Foreskin fibroblast (primary cell): ENCODE measurements at places on chromosomes 4 and X.

DNA sequence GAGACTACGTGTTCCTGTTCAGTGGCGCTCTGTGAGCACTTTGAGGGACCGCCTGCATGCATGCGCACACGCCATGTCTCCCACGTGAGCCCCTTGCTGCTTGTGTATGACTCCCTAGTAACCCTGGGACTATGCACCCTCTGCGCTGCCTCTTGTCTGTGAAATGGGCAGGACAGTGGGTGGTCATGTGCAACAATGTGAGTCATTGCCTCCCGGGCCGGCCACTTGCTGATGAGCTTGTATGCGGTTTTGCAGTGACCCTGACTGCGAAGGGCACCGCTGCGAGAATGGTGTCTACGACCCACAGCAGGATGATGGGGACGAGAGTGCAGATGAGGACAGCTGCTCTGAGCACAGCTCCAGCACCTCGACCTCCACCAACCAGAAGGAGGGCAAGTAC lies 61.4 kb downstream of the TNIP2 start:
- no peak for DNase-seq

DNA sequence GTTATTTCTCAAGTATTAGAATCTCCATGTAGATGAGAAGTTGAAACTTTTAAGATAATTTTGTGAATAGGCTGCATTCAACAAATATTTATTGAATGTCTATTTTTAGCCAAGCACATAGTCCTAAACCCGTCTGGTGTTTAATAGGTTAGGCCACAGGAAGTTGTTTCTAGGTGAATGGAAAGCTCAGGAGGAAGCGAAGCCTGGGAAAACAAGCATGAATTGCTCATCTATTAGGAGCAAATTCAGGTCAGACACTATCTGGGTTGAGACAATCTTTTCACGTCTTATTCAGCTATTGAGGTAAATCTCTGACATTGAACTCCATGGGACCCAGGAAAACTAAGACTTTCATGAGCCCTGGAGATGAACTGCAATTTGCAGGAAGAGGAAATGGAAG lies 43.1 kb upstream of the FREM3 start:
- DNase-seq, result no peak

DNA sequence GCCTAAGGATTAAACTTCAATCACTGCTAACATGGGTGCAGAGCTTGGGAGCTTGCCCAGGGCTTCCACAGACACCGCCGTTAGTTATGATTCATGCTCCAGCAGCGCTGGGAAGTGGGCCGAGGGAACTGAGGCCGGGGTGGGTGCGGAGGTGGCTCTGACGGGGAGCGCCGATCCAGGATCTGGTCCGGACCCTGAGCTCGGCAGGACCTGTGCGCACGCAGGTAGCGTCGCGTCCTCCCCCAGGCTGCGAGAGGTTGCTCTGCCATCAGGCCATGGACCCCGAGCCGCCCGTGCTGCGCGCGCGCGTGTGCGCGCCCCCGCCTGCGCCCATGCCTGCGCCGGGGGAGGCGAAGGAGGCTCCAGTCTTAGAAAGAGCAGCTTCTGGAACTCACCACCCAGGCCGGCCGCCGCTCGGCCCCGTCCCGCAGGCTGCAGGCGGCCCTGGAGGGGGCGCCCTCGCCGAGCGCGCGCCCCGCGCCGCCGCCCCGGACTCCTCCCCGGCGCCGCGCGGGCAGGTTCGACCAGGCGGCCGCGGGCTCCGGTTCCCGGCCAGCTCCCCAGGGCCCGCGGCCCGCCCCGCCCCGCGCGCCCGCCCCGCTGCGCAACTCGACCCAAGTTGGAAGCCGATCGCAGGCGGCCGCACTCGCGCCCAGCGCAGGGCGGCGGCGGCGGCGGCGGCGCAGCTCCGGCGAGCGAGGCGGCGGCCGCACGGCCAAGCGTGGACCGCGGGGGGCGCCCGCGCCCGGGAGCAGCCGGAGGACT lies 732 bp upstream of the ADRA2C start:
- peak; percentile 63 for DNase-seq

DNA sequence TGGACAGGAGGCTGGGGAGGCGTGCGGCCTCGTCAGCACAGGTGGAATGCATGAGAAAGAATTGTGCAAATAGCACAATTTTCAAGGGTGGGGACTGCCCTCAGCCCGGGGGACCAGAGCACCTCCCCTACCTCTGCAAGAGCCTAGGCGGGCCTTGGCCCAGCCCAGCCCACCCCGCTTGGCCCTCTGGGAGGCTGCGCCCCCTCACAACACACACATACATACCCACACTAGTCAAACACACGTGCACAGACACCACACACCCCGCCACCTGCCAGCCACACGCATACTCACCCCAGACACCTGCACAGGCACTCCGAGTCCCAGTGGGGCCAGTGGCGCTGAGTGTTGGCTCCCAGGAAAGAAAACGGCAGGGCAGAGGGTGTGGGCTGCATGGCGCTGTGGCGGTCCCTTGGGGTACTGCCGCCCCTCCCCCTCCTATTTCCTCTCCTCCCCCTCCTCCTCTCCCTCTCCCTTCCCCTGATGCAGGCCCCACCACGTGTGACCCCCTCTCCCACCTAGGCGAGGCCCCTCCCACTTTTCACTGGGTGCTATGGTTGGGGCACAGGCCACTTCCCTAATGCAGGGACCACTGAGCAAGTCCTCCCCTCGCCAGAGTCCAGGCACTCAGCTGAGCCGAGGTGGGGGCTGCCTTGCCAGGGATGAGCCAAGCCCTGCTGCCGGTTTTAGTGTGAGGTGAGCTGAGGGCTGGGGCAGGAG lies 84.5 kb downstream of the FAM53A start:
- no peak for DNase-seq

DNA sequence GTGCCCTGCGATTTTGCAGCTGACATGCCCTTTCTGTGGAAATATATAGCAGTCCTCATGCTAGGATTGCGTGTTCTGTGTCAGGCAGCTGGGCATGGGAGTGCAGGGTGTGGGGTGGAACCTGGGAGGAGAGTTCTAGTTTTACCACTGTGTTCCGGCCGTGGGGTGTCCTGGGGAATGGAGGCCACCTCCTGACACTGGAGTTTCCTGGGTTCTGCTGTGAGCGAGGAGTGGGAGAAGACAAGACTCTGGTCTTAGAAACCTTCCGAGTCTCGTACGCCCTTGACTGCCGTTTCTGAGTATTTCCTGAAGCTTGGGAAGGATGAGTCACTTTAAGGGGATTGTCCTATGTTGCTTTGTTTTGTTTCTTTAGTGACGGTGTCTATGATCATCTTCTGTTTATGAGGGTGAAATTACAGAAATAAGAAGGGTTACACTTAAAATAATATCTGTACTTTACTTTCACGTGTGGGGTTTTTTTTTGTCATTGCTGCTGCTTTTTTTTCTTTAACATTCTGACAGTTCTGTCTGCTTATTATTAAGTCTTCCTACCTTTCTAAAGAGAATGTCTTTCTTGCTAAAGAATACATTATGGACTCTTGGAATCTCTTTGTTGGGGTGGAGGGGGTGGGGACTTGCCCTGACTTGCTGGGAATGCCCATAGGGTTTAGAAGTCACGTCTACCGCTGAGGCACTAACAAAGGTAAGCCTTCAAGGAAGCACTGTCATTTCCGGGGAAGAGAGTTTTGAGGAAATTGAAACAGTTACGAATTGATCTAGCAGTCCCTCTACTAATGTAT lies 19.1 kb downstream of the CD99 start:
- peak; percentile 88 for DNase-seq

DNA sequence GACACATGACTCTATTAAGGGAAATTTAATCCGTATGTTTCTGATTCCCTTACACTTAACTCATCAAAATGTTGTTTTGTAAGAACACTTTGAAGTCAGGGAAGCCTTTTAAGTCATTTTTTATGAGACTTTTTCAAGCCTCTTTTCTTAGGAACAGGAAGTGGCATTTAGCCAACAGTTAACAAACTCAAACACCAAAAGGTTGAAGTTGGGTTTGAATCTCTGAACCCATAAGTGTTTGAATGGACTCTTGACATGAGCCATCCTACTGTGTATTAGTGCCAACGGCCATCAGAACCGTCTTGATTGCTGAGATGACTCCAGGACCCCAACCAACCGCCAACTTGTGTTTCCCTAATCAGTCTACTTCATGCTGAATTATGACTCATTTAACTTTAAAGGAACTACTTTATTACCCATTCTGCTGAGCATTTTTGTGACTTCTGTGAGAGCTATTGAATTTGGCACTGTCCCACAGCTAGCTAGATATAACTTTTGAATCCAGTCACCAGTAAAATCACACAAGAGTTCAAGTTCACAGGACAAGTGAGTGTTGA lies 209.1 kb upstream of the FAT1 start:
- DNase-seq, result peak; percentile 92

DNA sequence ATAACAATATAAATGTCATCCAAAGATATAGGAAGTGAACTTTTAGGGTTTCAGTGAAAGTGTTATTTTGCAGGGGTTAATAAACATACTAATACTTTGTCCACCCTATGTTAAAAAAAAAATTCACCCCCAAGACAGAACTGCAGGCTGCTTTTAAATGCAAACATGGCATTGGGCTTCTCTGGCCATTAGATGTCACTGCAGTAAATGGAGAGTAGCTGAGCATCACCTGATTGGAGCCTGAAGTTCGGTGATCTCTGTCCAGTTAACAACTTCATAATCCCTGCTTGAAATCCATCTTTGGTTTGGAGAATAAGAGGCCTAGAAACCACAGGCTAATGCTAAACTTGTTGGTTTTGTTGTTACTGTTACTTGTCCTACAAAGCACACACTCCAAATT lies 18.7 kb downstream of the SLC25A43 start:
- peak; percentile 21 for DNase-seq

DNA sequence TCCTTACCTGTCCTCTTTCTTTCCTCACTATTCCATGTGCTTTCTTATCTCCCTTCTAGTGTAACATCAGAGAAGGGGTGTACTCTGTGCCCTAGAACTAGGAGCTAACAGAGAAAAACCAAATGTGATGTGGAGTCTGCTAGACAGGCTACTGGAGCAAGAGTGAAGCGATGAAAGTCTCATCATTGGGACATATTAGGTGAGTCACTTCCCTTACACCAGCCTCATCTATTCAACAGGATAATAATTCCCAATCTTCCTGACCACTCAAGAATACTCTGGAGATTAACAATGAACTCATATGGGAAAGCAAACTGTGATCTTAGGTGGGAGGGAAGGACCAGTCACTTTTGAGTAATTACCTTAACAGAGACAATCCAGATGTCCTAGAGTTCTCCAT lies 58.1 kb downstream of the RAB40A start:
- DNase-seq, result no peak

- peak; percentile 86 for DNase-seq
Measured at GRCh38 chrX:74536152-74536831, 78.1 kb downstream of the RLIM start.

GRCh38 chrX:24334461-24334860 lies 20.6 kb upstream of the SUPT20HL2 start:
- peak; percentile 19 for DNase-seq

DNA sequence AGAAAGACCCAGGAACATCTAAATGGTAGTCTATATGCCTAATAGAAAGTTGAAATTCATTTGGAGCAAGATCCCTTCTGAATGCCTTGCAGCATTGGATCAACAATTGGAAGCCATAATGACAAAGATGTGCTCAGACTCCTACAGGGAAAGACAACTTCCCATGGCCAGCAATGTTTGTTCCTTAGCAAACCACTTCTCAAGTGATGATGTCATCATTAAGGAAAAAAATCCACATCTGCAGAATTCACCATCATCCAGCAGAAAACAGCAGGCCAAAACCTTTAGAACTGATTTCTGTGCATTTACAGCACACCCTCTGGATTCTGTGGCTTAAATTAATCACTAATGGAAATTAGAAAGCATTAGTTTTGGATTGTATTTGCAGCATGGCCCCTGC lies 82.4 kb upstream of the ZIC3 start:
- no peak for DNase-seq

- no peak for DNase-seq
Measured at GRCh38 chr4:183589461-183590099, 69.4 kb downstream of the RWDD4 start.

GRCh38 chr4:127124919-127125318 lies 507.8 kb upstream of the INTU start:
- no peak for DNase-seq

- no peak for DNase-seq
Measured at GRCh38 chr4:183407635-183408464, 36.6 kb upstream of the CDKN2AIP start.

DNA sequence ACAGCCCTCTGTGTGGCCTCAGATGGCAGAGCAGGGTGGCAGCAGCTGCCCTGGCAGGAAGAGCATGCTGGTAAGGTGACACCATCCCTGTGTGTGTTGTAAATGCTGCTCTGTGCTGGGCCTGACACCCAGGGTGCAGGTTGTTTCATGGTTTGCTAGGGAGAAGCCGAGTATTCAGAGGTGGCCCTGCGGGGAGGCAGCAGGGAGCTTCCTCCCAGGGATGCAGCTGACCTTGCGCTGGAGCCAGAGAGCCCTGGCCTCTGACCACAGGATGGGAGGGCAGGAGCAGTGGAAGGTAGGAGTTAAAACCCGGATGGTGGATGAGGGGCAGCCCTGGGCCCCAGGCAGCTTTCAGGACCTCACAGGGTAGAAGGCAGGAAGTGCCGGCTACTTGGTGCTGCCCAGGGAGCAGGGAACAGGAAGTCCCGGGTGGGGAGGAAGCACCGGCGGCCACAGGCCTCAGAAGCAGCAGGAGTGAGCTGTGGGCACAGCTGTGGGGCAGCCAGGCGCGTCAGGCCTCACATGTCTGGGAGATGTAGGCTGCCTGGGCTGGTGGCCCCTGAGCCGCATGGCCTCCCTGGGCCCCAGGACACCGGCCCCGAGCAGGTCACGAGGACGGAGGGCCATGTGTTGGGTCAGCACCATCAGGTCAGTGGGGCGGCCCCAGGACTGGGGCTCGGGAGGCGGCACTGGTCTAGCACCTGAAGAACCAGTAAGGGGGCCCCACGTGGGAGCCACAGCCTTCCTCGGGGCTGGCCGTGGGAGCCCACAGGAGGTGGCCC lies 19.1 kb downstream of the SH3BP2 start:
- peak; percentile 84 for DNase-seq

GRCh38 chrX:20418379-20419150 lies 151.9 kb upstream of the RPS6KA3 start:
- DNase-seq, result no peak

DNA sequence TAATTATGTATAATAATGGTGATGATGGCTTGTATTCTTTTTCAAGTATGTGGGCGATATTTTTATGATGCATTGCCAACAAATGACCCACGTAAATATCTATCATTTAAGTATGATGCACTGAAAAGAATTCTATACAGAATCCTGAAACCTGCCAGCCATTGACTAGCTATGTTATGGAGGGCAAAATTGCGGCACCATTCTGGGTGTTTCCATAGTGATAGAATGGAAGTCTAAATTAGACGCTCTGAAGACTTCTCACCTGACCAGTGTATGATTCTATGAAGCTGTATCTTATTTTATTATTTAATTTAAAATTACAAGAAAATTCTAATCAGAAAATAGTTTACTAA lies 677 bp upstream of the CENPC start:
- no peak for DNase-seq

- DNase-seq, result no peak
Measured at GRCh38 chr4:94171616-94172015, 36.0 kb upstream of the SMARCAD1 start.

- DNase-seq, result no peak
Measured at GRCh38 chr4:44487341-44487740, 38.7 kb upstream of the KCTD8 start.

DNA sequence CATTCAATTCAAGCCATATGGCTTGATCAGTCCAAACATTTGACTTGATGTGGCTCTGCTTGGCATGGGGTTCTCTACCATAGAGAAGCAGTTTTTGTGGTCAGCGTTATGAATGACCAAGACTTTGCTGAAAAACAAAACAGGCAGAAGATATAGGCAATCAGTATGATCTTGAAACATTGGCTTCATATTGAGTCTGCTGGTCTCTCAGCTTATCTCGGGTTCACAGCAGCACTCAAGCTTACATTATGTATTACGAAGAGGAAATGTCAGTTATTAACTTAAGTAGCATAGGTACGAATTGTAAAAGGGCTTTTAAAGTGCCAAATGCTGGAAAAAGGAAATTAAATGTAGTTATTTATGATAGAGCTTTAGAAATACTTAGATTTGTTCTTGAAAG lies 99.0 kb downstream of the AFF2 start:
- DNase-seq, result no peak
